ENCODE measurements at places on chromosomes 7 and 10. TPM values are rescaled to one million over a fixed set of nuclear protein-coding genes. Genes with fewer than 3 reads are reported as not detected.

DNA sequence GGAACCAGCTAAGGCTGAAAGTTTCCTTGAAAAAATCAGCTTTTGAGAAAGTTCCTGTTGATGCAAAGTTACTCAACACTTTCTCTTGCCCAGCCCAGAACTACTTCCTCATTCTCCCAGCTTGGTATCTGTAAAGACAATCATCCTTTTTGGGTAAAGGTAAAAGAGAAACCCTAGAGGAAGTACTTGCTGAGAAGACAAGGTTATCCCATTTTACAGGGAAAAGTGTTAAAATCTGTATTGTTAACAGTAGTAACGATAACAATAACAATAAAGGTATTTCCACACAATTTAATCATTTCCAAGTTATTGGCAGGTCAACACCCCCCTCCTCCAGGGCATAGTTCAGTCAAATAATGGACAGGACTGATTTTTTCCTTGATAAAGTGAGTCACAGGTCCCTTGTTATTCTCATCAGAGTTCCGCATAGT lies 2.4 kb downstream of the ALOX5 start:
- DNase-seq, result no peak

GRCh38 chr10:58266826-58267712 lies 625 bp downstream of the IPMK start:
- DNase-seq, result no peak

GRCh38 chr10:73848821-73849489 lies 25.4 kb downstream of the CAMK2G start:
- peak; percentile 94 for DNase-seq

DNA sequence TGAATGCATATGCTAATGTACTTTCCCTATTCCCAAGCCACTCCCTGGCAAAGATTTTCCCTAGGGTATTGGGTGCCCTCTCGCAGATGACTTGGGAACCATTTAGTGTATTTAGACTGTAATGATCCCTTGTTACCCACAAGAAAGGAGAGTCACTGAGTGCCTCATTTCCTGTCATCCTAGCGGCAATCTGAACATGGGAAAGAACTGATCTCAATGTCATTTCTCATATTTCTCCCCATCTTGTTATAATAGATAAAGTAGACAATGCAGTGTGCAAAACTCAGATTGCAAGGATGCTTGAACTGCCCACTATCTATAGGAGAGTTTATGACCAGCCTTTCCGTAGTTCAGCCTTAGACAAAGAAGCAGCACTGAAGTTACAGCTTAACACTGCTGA lies 123.3 kb downstream of the MICU1 start:
- DNase-seq, result no peak

GRCh38 chr10:3968727-3969126 lies 183.7 kb upstream of the KLF6 start:
- DNase-seq, result no peak

DNA sequence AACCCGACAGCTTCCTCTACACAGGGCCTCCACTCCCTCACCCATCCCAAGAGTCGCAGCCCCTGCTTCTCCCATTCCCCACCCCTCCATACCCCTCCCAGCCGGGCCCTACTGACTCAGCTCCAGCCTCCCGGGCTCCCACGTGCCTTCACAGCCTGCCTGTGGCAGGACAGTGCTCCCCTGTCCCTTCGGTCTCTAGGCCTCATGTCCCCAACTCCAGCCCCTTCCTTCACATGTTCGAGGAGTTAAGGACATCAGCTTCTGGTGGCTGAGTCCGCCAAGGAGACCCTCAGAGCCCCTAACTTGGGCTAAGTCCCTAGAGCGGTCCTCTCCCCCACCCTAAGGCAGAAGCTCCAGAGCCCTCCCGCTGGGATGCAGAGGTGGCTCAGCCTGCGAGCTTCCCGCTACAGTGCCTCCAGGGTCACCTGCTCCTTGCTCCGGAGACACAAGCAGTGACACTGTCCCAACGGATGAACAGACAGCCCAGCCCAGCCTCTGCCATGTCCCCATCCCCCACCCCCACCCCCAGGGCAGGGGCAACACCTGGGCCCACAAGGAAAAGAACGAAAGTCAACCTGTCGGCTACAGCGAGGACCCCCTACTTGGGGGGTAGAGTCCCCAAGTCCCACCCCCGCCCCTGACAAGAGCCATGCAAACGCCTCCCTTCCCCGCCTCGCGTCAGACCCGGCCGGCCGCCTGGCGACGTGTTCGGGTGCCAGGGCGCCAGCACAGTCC lies 716 bp downstream of the SMARCD3 start:
- DNase-seq, result no peak

- DNase-seq, result no peak
These were observed 33.5 kb upstream of the CCSER2 start for GRCh38 chr10:84294766-84295447.

- no peak for DNase-seq
These were observed 82.9 kb upstream of the OGDHL start for GRCh38 chr10:49844775-49845595.

DNA sequence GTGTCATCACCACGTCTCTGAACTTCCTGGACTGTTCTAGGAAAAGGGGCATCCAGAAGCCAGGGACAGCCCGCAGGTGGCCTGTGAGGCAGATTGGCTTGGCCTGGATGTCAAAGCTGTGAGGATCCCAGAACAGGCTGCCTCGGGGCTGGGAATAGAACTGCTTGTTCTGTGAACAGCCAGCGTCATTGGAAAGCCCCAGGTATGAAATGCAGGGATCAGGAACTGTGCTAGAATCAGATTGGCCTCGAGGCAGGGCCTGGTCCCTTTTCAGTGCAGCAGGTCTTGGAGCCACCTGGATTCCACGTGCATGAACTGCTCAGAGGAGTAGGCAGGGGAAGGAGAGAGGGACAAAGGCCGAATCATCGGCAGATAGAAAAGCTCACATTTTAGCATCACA lies 44.6 kb downstream of the FAM20C start:
- DNase-seq, result no peak

GRCh38 chr7:81515009-81515408 lies 254.8 kb downstream of the HGF start:
- DNase-seq, result no peak

GRCh38 chr7:42502022-42502421 lies 265.0 kb upstream of the GLI3 start:
- DNase-seq, result no peak

- DNase-seq, result peak; percentile 78
These were observed 65.4 kb downstream of the CFAP46 start for GRCh38 chr10:132876993-132877431.

- no peak for DNase-seq
These were observed 4.8 kb upstream of the CHN2 start for GRCh38 chr7:29189743-29190201.

- no peak for DNase-seq
These were observed 173.6 kb upstream of the PRKCQ start for GRCh38 chr10:6753644-6754043.

DNA sequence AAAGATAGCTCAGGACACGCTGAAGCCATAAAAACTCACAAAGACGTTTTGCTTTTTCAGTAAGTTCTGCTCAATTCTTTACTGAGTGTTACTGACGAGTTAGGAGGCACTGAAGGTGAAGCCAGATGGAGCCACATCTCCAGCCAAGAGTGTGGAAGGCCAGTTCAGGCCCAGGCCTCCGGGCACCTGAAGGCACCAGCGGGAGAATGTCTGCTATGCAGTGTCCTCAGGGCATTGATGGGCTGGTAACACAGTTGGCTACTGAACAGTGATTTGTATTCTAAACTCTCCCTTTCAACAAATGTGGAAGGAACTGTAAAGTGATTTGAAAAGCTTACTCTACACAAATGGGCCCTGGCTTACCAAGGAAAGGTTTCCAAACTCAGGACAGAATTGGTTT lies 64.8 kb upstream of the SVIL start:
- DNase-seq, result peak; percentile 72

- no peak for DNase-seq
These were observed 226.5 kb upstream of the HPS1 start for GRCh38 chr10:98673171-98673782.

- no peak for DNase-seq
These were observed 40.4 kb upstream of the ABLIM1 start for GRCh38 chr10:114698271-114699061.

- DNase-seq, result no peak
These were observed 50.6 kb upstream of the TES start for GRCh38 chr7:116159711-116160110.

DNA sequence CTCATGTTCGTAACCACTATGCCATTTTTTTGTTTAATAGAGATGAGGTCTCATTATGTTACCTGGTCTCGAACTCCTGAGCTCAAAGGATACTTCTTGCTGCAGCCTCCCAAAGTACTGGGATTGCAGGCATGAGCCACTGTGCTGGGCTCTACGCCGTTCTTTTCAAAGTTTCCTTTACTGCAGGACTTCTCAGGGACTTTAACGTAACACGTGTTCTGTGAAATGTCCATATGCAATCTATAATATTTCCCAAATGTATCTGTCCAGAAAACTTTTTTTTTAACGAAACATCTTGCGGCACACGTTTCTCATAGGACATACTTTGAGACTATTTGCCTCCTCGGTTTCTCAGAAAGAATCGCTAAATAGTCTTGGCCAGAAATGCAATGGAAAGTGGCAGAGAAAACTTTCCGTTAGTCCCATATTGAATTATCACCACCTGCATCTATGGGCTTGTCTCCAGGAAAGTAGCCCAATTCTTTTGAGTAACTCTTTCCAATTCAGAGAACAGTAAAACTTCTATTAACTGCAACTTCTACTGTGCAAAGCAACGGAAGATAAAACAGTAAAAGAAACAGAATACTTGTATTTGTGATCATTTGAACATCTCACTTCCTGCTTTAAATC lies 96.3 kb downstream of the ELMO1 start:
- no peak for DNase-seq

DNA sequence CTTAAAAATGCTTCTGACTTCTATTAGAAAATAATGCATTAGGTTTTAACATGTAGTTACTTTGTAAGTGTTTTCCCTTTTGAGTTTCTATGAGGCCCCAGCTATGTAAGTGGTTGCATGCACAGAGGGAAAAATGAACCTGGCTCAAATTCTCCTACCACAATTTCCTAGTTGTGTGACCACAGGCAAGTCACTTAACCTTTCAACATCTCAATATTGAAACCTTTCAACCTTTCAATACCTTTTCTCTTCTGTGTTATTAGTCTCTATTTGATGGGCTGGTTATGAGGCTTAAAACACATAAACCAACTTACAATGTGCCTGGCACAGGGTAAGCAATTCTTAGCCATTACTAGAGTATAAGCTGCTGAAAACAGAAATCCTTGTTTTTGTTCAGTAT lies 203.0 kb downstream of the KCND2 start:
- DNase-seq, result no peak

DNA sequence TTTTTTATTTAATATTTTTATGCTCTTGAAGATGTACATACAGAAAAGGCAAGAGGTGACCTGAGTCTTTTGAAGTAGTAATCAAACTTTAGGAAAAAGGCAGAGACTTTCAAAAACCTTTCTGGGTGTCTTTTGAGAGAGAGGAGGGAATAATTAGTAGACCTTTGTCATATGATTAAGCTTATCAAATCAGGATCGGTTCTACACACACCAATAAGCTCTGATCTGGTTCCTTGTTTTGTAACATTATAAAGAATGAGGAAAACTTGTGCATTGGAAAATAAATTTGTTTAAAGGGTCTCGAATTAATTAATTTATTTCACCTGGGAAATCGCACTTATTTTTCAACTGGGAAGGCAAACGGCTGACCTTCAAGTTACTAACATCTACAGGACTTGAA lies 11.9 kb downstream of the TWIST1 start:
- DNase-seq, result no peak

DNA sequence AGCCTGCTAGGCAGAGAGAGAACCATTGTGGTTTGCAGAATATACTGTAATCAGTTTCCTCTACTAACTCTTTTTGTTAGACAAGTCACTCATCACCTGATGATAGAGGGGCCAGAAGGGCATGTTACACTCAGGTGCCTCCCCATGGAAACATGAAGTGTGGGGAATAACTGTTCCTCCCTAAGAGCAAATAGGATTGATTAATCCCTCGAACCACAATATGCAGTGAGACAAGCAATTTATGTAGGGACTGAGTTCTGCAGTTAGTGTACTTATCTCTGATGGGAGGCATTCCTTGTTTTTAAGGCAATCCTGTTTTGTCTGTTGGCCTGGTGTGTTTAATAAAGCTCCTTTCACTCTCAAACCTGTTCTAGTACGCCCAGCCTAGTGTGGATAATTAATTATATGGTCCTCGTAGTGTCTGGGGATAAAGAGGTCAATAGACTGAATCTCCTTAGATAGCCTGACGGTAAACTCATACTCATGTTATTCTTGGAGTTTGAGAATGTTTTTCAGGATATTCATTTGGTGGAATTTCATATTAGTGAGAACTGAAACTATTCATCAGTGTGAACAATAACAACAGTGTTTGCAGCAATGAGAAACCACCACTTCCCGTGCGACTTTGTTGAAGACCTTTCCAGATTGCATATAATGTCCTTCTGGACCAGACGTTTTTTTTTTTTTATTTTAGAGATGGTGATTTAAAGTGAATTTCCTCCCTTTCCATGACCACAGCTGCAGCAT lies 344.8 kb upstream of the FZD8 start:
- no peak for DNase-seq

DNA sequence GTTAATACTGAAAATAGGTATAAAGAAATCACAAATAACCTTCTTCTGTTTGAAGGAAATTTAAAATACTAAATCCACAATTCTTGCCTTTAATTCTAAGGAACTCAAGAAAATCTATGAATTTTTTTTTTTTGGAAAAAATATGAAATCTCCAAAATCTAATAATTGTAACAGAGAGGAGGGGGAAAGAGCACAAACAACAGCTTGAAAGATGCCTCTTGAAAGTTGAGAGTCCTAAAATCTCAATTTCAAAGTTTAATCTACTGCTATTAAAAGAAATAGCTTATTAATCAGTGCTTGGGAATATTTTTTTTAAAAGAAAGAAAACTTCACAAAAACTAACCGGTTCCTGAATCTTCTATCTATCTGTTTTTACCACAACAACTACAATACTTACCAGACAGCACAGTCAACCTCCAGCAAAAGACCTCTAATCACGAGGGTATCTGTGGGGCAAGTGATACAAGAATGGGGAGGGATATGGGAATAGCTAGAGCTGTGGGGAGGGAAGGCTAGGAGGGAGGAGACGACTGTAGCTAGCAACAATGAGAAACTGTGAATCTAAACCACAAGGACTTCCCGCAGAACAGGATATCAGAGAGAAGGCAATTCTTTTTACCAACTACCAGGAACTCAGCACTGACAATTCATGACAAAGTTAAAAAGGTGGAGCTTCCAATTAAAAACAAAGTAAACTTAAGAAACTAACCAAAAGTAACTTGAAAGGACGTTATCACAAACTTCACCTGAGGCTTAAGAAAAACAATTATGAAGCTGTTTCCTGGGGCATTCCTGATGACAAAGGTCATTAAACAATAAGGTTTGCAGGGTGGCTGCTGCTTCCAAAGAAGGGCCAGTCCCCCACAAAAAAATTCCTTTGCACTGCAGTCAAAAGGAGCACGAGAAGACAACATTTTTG lies at the start of gene USP54:
TSS of gene USP54 (minus strand) at position 462 of the 919 bp plus-strand sequence. CDS start 15,684 bp downstream, outside the sequence.
- DNase-seq, result no peak

Gene ADAM22
- total RNA-seq, result 3.0 TPM

Gene REEP3
- 85.7 TPM for total RNA-seq

Gene COA1
- total RNA-seq, result 47.8 TPM

Gene ARID5B
- total RNA-seq, result 87.3 TPM

Gene RBP4
- total RNA-seq, result 0.56 TPM

Gene CFAP70
- total RNA-seq, result 0.86 TPM

Gene TLX1
- total RNA-seq, result not detected

Gene INPP5A
- 35.0 TPM for total RNA-seq

Gene SUPV3L1
- total RNA-seq, result 27.3 TPM

Gene LDB3
- total RNA-seq, result 0.37 TPM

Gene ZNF425
- total RNA-seq, result 5.9 TPM

Gene SLC26A5
- total RNA-seq, result not detected

Gene OR2A25
- total RNA-seq, result not detected
